ENCODE measurements at places on chromosomes 3 and 15.

DNA sequence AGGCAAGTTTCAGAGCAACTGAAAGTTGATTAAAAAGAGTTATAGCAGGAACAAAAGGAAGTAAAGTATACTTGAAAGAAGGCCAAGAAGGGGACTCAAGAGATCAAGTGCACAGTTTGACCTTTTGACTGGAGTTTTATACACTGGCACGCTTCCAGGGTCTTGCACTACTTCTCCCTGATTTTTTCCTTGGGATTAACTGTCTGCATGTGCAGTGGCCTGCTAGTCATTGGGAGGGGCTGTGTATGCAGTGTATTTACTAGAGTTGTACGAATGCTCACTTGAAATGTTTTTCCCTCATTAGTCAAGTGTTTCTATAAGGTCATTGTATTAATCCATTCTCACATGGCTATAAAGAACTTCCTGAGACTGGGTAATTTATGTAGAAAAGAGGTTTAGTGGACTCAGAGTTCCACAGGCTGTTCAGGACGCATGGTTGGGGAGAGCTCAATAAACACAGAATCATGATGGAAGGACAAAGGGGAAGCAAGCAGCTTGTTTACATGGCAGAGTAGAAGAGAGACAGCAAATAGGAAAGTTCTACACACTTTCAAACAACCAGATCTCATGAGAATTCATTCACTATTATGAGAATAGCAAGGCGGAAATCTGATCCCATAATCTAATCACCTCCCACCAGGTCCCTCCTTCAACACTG is 571.8 kb downstream of the ZPLD1 start:
- no peaks in the 10 kb centered on the region for H3K36me3 ChIP-seq
- DNase-seq = no peak
- no peak overlapping the region for H3K4me3 ChIP-seq
- H3K27me3 ChIP-seq = no peaks in the 10 kb centered on the region
- H3K4me1 ChIP-seq = no peaks in the 10 kb centered on the region
- H3K27ac ChIP-seq = no peak overlapping the region

GRCh38 chr3:188627652-188628051 is 473.7 kb downstream of the LPP start:
- no peak overlapping the region for H3K27ac ChIP-seq
- H3K36me3 ChIP-seq = no peaks in the 10 kb centered on the region
- H3K4me1 ChIP-seq = peaks cover 6% of the 10 kb centered on the region

DNA sequence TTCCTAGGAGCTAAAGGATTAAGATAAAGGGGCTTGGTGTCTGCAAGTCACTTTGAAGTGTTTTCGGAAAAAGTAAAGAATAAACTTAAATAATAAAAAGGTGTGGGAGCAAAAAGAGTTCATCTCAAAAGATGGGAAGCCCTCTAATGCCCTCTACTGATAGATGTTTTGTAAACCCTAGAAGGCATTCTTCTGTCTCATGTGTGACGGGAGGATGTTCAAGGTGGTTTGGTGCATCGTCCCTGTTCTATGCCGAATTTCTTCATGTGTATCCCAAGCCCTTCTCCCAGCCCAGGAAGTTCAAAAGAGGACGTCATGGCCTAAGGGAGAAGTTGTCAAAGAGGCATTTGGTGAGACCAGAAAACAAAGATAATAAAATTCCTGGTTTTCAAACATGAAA is 37.2 kb downstream of the CCK start:
- H3K4me1 ChIP-seq = no peaks in the 10 kb centered on the region
- no peaks in the 10 kb centered on the region for H3K27me3 ChIP-seq
- no peak for DNase-seq
- no peaks in the 10 kb centered on the region for H3K36me3 ChIP-seq
- no peak overlapping the region for H3K4me3 ChIP-seq

DNA sequence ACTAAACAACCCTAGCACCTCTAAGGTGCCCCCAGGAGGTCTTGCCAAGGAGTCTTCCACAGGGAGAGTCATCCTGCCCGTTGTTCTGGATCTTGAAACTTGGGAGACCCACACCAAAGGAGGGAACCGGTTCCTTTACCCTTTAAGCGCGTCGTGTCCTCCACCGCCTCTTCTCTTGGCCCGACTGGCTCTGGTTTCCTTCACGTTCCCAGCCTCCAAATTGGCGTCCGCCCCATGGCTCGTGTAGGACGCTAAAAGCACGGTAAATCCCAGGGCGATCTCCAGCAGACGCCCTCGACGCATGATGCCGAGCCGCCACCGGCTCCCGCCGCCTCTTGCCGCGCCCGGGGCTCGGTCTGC is 1.1 kb downstream of the FBN1 start:
- H3K4me1 ChIP-seq = peaks cover 7% of the 10 kb centered on the region
- peak overlapping the region; percentile 49 for H3K4me3 ChIP-seq
- H3K27me3 ChIP-seq = no peaks in the 10 kb centered on the region

DNA sequence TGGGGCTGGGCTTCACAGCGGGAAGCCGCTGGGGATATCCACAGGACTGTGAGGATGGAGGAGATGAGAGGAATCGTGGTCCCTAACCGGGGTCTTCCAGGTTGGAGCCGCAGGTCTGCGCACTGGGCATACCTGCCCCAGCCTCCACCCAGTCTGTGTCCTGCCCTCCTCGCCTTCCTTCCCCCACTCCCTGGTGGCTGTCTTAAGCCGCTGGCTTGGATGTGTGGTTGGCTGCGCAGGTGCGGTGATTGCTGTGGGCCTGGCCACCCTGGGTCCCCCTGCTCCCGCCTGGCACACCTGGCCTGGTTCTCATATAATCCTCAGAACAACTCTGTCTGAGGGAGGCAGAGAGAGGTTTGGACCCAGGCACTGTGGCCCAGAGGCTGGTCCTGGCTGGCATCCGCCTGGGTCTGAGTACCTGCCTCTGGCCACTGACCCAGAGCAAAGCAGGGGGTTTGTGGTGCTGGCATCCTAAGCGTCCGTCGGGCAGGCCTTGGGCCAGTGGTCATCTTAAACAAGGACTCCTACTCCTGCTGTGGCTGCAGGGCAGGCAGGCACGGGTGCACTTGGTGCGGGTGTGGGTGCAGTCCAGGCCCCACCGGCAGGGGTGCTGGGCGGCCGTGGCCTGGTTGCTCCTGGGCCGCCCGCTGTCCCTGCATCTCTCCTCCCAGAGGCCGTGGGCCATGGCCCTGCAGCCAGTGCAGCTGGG is 18.7 kb downstream of the PLXNA1 start:
- H3K36me3 ChIP-seq = no peaks in the 10 kb centered on the region
- H3K4me3 ChIP-seq = no peak overlapping the region
- DNase-seq = no peak
- no peaks in the 10 kb centered on the region for H3K4me1 ChIP-seq
- no peaks in the 10 kb centered on the region for H3K27me3 ChIP-seq

DNA sequence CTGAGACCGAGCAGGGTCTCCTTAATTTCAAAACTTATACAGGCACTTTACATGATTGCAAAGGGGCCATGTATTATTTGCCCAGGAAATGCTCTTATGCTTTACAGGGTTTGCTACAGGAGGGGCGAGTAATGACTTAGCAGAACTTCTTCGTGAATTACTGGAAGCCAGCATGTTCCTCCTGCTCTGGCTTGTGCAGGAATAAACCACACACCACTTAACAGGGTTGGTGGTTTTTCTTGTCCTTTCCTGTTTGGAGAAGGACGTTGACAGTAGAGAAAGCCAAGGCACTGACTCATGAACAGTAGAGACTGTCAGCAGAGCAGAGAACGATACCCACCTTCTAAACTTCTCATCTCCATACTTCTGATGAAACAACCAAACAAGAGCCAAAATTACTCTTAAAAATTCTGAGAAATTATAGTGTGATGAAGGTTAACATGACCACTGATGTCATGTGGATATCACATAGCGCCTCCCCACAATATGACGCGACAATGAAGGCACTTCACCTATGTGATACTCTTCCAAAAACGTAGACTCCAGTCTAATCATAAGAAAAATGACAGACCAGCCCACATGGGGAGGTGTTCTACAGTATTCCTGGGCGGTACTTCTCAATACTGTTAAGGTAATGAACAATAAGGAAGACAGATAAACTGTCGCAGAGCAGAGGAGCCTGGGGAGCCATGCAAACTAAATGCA is 24.7 kb upstream of the MCTP2 start:
- H3K36me3 ChIP-seq = no peaks in the 10 kb centered on the region
- H3K4me1 ChIP-seq = peaks cover 3% of the 10 kb centered on the region
- H3K27me3 ChIP-seq = no peaks in the 10 kb centered on the region
- no peak overlapping the region for H3K27ac ChIP-seq

- H3K27ac ChIP-seq = no peak overlapping the region
- no peaks in the 10 kb centered on the region for H3K36me3 ChIP-seq
- no peaks in the 10 kb centered on the region for H3K27me3 ChIP-seq
- DNase-seq = no peak
Measured at GRCh38 chr3:57978316-57978715, 29.9 kb upstream of the FLNB start.

GRCh38 chr15:89885611-89886010 is 8.2 kb downstream of the AP3S2 start:
- no peak overlapping the region for H3K4me3 ChIP-seq
- DNase-seq = no peak
- no peak overlapping the region for H3K27ac ChIP-seq
- H3K36me3 ChIP-seq = peaks cover 5% of the 10 kb centered on the region
- H3K27me3 ChIP-seq = no peaks in the 10 kb centered on the region

- H3K27ac ChIP-seq = no peak overlapping the region
- H3K36me3 ChIP-seq = no peaks in the 10 kb centered on the region
- peaks cover 18% of the 10 kb centered on the region for H3K4me1 ChIP-seq
- no peaks in the 10 kb centered on the region for H3K27me3 ChIP-seq
- no peak for DNase-seq
- no peak overlapping the region for H3K4me3 ChIP-seq
Measured at GRCh38 chr15:60406513-60407414, 9.0 kb upstream of the ANXA2 start.

GRCh38 chr3:148090156-148090555 is 607.5 kb upstream of the AGTR1 start:
- H3K27ac ChIP-seq = no peak overlapping the region
- no peak overlapping the region for H3K4me3 ChIP-seq
- H3K36me3 ChIP-seq = no peaks in the 10 kb centered on the region
- H3K4me1 ChIP-seq = no peaks in the 10 kb centered on the region
- DNase-seq = no peak
- H3K27me3 ChIP-seq = no peaks in the 10 kb centered on the region

- no peaks in the 10 kb centered on the region for H3K27me3 ChIP-seq
- no peaks in the 10 kb centered on the region for H3K4me1 ChIP-seq
- no peak for DNase-seq
- no peaks in the 10 kb centered on the region for H3K36me3 ChIP-seq
- H3K27ac ChIP-seq = no peak overlapping the region
Measured at GRCh38 chr3:12437221-12437605, 47.1 kb upstream of the TSEN2 start.

DNA sequence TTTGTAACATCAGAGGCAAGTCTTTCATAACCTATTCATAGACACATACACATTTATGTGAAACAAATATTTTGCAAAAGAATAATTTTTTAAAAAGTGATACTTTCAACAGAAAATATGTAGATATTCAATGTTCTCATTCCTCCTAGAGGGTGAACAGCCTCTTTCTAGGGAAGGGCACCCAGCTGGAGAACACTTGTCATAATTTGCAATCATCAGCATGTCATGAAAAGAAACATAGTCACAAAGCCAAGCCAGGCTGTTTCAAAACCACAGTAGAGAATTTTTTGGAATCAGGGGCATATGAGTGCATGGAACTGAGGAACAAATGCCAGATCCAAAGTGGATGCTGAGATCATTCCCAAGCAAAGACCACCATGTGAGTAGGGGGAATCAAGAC is 406.9 kb upstream of the ADAMTS9 start:
- H3K36me3 ChIP-seq = no peaks in the 10 kb centered on the region
- no peaks in the 10 kb centered on the region for H3K4me1 ChIP-seq
- H3K4me3 ChIP-seq = no peak overlapping the region
- no peak for DNase-seq
- H3K27ac ChIP-seq = no peak overlapping the region

DNA sequence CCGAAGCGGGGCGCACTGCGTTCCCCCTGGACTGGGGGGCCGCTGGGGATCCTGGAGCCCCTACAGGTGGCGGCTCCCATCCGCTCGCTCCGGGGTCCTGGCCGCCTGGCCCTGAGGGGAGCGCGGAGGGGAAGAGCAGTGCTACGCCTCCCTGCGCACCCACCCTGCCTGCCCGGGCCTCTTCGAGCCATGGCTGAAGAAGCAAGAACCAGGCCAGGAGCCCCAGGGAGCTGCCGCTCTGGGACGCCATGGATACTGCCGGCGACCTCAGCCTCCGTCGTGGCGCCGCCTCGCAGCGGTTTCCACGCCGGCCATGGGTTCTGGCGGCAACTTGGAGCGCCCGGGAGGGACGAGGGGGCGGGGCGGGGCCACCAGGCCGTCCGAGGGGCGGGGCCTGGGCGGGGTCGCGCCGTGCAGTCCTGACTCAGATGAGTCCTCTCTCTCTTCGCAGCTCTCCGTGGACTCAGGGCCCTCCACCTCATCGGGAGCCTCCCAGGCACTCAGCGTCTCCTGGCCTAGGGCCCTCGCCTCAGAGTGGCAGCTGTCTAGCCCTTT is 50.9 kb downstream of the MYL3 start:
- no peaks in the 10 kb centered on the region for H3K4me1 ChIP-seq
- peak overlapping the region; percentile 24 for H3K4me3 ChIP-seq
- no peaks in the 10 kb centered on the region for H3K36me3 ChIP-seq
- no peaks in the 10 kb centered on the region for H3K27me3 ChIP-seq

DNA sequence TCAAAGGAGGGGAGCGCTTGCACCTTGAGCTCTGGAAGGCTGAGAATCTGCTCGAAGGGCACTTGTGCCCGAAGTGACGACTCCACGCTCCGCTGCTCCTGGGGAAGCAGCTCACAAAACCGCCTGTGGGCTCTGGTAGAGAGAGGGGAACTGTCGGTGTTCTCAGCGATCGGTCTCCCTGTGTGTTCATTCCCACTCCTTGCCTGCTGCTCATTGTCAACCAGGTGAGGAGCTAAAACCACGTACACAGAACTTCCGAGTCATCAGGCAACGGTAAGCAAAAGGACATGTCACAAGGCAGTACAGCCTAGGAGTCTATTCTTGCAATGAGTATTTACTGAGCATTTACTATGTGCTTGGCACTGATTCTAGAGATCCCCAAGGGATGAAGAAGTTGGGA is 1.5 kb downstream of the CIB1 start:
- no peak overlapping the region for H3K4me3 ChIP-seq
- no peaks in the 10 kb centered on the region for H3K27me3 ChIP-seq
- peak overlapping the region; percentile 90 for H3K27ac ChIP-seq
- no peak for DNase-seq

DNA sequence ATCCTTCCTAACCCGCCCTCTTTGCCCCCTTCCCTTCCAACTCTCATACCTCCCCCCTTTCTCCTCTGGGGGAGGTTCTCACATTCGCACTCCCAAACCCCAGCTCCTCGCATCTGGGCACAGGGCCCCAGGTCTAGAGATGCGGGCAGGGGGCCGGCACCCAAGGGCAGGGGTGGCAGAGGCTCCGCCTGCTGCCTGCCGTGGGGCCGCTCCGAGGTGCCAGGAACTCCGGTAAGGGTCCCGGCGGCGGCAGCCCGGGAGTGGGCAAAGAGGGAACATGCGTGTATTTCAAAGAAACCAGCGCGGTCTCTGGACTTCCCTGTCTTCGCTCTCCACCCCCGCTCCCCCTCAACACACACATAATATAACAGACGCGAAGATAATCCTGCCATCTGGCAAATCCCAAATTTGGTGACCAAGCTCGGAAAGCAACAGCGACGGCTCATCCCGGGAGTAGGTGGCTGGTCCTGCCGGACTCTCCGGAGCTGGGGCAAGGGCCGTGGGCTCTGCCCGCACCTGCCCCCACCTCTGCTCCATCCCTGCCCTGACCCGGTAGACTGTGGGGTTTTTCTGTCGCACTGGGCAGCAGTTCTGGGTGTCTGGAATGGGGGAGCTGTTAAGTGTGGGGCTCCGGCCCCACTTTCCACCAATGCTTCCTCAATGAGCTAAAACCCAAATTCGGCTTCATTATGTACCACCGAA is 31.0 kb downstream of the NR2F2 start:
- no peaks in the 10 kb centered on the region for H3K27me3 ChIP-seq
- H3K4me1 ChIP-seq = no peaks in the 10 kb centered on the region
- H3K4me3 ChIP-seq = no peak overlapping the region
- H3K27ac ChIP-seq = no peak overlapping the region

- DNase-seq = no peak
- H3K27me3 ChIP-seq = no peaks in the 10 kb centered on the region
- H3K27ac ChIP-seq = no peak overlapping the region
Measured at GRCh38 chr3:194381460-194381875, 11.9 kb upstream of the LRRC15 start.

Measured in pancreas (tissue), 10 donors.